H9 (cell line): ENCODE measurements at places on chromosomes 11 and 22.
A peak's percentile ranks its signal among the peaks of the same experiment; 100 is the strongest.

GRCh38 chr11:74464746-74465145 lies 2.6 kb downstream of the KCNE3 start:
- no peak overlapping the region for H3K27ac ChIP-seq
- no peaks in the 10 kb centered on the region for H3K27me3 ChIP-seq
- H3K36me3 ChIP-seq, result no peaks in the 10 kb centered on the region; the same call in 1 of the 2 replicates
- no peak overlapping the region for H3K4me3 ChIP-seq
- H3K4me1 ChIP-seq, result peaks cover 4% of the 10 kb centered on the region; the same call in 1 of the 2 replicates

GRCh38 chr22:28021998-28022660 lies 103.1 kb upstream of the PITPNB start:
- no peaks in the 10 kb centered on the region for H3K27me3 ChIP-seq
- no peak overlapping the region for H3K4me3 ChIP-seq
- DNase-seq, result no peak
- H3K36me3 ChIP-seq, result no peaks in the 10 kb centered on the region
- H3K27ac ChIP-seq, result no peak overlapping the region

GRCh38 chr11:17298302-17298701 lies 21.8 kb downstream of the NUCB2 start:
- no peaks in the 10 kb centered on the region for H3K27me3 ChIP-seq
- no peak for DNase-seq
- H3K36me3 ChIP-seq, result peaks cover 7% of the 10 kb centered on the region; the same call in 1 of the 2 replicates
- H3K27ac ChIP-seq, result no peak overlapping the region

DNA sequence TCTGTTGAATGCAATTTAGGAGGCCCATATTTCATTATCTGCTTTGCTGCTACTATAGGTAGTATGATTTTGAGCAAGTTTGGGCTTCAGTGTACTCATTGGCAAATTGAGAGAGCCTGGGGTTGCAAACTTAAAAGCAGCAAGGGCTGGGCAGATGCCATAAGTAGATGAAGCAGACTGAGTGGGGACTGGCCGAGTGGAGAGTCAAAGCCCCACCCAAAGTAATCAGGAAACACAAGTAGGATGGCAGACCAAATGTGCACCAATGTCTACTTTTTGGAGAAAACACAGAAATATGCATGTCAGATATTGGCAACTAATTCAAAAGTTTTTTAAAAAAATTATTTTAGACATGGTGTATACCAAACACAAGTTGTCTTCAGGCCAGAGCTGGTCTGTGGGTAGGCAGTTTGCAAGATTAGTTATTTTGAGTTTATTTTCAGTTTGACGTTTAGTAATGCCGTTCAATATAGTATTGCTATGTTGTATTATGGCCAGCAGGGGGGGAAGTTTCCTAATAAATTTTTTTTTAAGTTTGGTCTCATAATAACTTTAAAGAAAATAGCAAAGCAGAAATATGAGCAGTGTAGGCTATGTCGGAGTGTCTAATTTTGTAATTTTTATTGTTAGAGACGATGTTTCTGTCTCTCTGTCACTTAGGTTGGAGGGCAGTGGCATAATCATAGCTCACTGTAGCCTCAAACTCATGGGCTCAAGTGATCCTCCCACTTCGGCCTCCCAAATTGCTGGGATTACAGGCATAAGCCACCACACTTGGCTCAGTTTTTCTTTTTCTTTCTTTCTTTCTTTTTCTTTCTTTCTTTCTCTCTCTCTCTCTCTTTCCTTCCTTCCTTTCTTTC lies 105.1 kb downstream of the HIPK3 start:
- no peak overlapping the region for H3K4me3 ChIP-seq
- H3K27me3 ChIP-seq, result no peaks in the 10 kb centered on the region
- DNase-seq, result no peak
- no peak overlapping the region for H3K27ac ChIP-seq
- H3K36me3 ChIP-seq, result no peaks in the 10 kb centered on the region

DNA sequence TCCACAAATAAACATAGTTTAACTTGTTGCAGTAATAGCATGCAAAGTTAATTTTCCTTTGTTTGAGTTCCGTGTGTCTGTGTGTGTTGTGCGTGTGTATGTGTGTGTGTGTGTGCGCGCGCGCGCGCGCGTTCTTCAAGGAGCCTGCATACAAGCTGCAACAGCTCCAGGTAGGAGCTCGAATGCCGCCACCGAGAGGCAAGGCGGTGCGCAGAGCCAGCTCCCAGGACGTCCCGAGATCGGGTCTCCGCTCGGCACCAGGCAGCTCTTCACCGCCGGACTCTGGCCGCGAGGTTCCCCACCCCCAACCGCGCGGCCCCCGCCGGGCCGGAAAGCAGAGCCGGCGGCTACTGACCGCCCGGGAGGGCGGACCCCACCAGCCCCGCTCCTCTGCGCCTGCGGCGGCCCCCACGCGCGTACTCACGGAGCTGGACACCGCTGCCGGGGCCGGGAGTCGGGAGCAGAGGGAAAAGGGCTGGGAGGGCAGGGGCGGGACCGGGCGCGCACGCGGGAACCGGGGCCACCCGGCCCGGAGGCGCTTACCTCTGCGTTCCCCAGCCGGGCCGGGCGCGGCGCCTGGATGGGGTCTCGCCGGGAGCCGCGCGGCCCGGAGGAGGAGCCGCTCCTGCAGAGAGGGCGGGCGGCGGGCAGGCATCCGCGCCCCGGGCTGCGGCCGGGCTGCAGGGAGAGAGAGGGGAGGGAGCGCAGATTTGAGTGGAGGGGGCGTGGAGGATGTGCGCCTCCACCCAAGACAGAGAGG lies 40.4 kb upstream of the AKIP1 start:
- DNase-seq, result peak; percentile 74
- no peaks in the 10 kb centered on the region for H3K4me1 ChIP-seq
- no peaks in the 10 kb centered on the region for H3K36me3 ChIP-seq
- H3K27me3 ChIP-seq, result no peaks in the 10 kb centered on the region
- peak overlapping the region; percentile 80 for H3K4me3 ChIP-seq
